Fibroblast of the aortic adventitia (primary cell): ENCODE measurements at places on chromosomes 5 and 9. TPM values are rescaled to one million over a fixed set of nuclear protein-coding genes. Genes with fewer than 3 reads are reported as not detected.

Gene CDC20B
- total RNA-seq = not detected in 2 replicates

Gene FOXD4L4
- total RNA-seq = 0.09 TPM in 1 of 2 replicates, not detected in the other

Gene LRRC19
- total RNA-seq = not detected in 2 replicates

Gene IFNA13
- not detected in 2 replicates for total RNA-seq

Gene CAPSL
- not detected in 2 replicates for total RNA-seq

Gene PPP2R2B
- total RNA-seq = 1.6 TPM in 1 of 2 replicates, not detected in the other

Gene IFNA2
- total RNA-seq = not detected in 2 replicates

Gene MYMK
- not detected in 2 replicates for total RNA-seq

Gene PCDHA13
- 0.08 TPM in 1 of 2 replicates, not detected in the other for total RNA-seq

Gene HK3
- total RNA-seq = not detected in 2 replicates

Gene CENPH
- total RNA-seq = 9.6 and 20.2 TPM in 2 replicates

Gene FYB1
- 0.08 and 0.54 TPM in 2 replicates for total RNA-seq

Gene CNTFR
- total RNA-seq = 1.3 TPM in 1 of 2 replicates, not detected in the other

Gene CTXN3
- total RNA-seq = not detected in 2 replicates

Gene PIP5K1B
- not detected in 2 replicates for total RNA-seq

Gene DRD1
- 0.18 TPM in 1 of 2 replicates, not detected in the other for total RNA-seq

GRCh38 chr5:100667161-100667630 lies 132.0 kb downstream of the FAM174A start:
- DNase-seq = peak; percentile 66

- no peak for DNase-seq
Observed at GRCh38 chr9:137077758-137078693, 709 bp downstream of the UAP1L1 start.

DNA sequence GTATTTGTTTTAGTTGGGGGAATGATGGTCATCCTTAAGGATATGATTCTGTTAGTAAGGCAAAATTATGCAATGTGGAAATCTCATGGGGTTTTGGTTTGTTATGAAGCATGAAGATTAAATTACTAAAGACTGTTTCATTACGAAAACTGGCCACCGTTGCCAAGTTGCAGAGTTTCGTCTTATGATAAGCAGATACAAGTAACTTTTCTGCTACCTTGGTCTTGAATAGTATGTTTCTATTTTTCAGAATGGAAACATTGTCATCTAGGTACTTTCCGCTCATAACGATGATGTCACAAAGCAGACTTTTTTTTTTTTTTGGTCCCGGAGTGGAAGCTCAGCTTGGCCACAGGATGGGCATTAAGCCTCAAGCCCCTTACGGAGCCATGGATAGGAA lies 4.2 kb downstream of the CCNI2 start:
- DNase-seq = peak; percentile 98

- peak; percentile 35 for DNase-seq
Observed at GRCh38 chr5:19770396-19770795, 217.6 kb downstream of the CDH18 start.

DNA sequence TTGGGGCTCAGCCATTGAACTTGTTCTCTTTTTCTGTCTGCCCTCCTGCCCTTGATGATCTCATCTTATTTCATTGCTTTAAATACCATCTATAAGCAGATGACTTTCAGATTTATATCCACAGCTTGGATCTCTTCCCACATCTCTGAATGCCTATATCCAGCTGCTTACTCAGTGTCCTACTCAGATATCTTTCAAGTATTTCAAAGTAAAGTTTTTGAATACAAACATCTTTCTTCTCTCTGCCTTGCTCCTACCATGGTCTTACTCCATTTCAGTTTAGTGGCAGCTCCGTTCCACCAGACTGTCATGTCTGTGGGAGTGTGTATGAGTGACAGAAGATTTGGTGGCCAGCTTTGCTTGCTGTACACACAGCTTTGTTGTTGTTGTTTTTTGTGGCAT lies 59.7 kb downstream of the ERBIN start:
- DNase-seq = peak; percentile 63

- no peak for DNase-seq
Observed at GRCh38 chr5:141356950-141357349, 2.1 kb downstream of the PCDHGA4 start.

GRCh38 chr5:124027441-124027840 lies 515.5 kb downstream of the CSNK1G3 start:
- DNase-seq = no peak

GRCh38 chr5:134524272-134524825 lies 1.1 kb upstream of the JADE2 start:
- DNase-seq = peak; percentile 79

DNA sequence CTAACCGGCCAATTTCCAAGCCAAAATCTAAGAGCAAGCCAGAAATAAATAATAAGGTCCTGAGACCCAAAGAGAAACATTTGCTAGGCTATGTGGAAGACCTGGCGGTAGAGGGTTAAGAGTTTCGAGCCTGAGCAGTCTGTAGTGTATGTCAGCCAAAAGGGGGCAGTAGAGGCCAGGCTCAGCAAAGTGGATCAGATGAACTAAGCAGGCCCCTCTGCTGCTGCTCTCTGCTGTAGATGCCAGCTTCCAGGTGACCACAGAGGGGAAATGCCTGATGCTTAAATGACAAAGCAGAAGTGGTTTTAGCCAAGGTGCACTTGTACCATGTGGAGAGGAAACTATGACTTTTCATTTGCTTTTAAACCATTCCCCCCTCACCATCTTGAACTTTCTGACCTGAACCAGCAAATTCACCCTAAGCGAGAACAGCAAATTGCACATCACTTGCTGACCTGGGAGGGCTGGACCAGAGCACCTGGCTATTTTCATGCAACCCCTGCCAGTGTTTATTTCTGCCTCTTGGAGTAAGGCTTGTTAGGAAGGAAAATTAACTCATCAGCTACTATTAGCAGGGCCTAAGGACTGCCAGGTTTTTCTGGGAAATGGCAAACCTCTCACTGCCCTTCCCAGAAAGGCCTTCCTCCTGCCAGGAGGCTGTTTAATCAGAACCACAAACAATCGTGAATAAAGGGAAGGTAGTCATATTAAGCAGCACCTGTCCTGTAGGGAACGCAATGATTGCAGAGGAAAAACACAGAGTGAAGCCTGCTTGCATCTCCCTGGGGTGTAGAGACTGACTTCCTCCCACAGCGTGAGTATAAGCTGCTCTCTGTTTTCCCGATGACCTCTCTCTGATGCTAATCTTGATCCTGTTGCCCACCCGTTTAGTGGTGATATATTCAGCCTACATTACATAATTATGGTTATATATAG lies 818.2 kb downstream of the TLR4 start:
- peak; percentile 61 for DNase-seq

GRCh38 chr9:135084881-135085760 lies 2.3 kb upstream of the OLFM1 start:
- DNase-seq = no peak

DNA sequence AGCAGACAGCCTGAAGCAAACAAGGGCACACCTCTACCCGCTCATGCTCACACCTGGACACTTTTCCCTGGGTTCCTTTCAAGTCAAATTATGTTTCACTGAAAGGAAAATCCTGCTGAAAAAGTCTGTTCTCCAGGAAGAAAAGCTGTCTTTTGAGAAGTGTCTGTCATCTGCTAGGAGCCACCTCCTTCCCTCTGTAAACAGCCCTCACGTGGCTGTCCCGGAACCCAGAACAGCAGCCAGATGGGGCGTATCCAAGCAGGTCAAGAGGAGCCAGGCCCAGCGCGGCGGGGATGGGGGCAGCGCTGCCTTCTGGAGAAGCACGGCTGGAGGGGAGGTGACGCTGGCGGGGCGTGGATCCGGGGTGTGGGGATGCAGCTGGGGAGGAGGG lies at the start of gene PNPLA7:
TSS of gene PNPLA7 (minus strand) at position 172 of the 391 bp plus-strand sequence. CDS start 205 bp downstream, outside the sequence.
- DNase-seq = peak; percentile 59

- DNase-seq = no peak
Observed at GRCh38 chr9:34663303-34663605, 797 bp upstream of the CCL27 start.

- no peak for DNase-seq
Observed at GRCh38 chr5:54678737-54679136, 161.2 kb downstream of the SNX18 start.

GRCh38 chr9:36286388-36286787 lies 28.1 kb upstream of the GNE start:
- DNase-seq = no peak

- DNase-seq = peak; percentile 98
Observed at GRCh38 chr5:120139039-120139438, 325.1 kb upstream of the PRR16 start.

GRCh38 chr5:140253985-140254384 lies 48.9 kb downstream of the PFDN1 start:
- peak; percentile 41 for DNase-seq

DNA sequence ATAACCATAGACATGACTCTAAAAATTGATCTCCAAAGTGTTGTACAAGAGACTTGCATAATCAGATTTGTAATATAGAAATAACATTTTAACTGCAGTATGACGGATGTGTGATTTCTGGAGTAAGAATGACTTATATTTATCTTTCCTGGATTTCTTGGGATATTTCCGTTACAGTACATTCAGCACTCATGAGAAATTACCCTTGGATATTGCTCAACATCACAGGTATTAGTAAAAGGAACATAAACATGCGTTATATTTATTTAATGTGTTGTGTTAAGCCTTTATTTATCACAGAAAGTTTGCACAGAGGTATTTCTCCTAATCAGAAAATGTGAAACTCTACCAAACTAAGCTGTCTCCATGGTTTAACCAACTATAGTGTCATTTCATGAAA lies 1823.9 kb upstream of the C9orf72 start:
- DNase-seq = no peak

- peak; percentile 26 for DNase-seq
Observed at GRCh38 chr9:97983589-97984187, 547 bp downstream of the ANP32B start.

DNA sequence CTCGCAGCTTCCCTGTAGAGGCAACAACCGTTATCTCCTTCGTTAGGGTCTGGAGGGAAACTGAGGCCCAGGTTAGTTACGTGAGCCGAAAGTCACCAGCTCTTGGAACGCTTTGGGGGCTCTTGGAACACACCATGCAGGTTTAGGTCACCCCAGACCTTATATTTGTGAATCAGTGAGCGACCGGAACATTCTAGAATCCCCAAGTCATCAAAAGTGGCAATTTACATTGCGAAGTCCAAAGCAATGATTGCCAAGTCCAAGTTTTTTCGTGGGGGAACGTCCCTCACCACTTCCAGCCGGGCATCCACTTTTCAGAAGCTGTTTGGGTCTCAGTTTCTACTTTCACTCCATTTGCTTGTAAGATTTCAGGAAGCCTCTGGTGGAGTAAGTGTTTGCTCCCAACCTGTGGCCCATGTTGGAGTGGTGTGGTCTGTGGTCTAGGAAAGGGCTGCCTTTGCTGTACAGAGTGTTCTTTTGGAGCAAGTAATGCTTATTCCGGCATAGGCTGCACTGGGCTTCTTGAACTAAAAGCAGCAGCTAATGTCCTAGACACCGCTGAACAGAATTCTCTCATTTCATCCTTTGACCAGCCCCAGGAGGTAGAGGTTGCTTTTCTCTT lies 32.8 kb upstream of the SPRY4 start:
- DNase-seq = peak; percentile 22

- no peak for DNase-seq
Observed at GRCh38 chr9:30301271-30301963, 2083.0 kb upstream of the ACO1 start.

- DNase-seq = no peak
Observed at GRCh38 chr5:128701301-128701700, 163.3 kb upstream of the FBN2 start.

- DNase-seq = no peak
Observed at GRCh38 chr9:6224393-6225154, 9.0 kb downstream of the IL33 start.

DNA sequence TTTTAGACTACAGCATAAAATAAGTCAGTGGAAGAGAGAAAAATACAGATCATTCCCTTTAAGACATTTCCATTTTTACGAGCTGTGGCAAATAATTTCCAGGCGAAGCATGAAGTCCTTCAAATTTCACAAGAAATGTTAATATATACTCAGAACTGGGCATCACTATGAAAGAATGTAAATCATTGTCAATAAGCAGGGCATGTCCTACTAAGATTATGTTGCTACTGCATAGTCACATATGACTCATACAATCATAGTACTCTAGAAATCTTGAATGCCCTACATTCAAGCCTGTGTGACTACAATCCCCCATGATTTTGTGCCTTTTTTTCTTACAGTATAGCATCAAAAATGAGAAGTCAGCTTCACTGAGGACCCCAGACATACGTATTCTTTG lies 485.2 kb upstream of the FTMT start:
- DNase-seq = peak; percentile 10

DNA sequence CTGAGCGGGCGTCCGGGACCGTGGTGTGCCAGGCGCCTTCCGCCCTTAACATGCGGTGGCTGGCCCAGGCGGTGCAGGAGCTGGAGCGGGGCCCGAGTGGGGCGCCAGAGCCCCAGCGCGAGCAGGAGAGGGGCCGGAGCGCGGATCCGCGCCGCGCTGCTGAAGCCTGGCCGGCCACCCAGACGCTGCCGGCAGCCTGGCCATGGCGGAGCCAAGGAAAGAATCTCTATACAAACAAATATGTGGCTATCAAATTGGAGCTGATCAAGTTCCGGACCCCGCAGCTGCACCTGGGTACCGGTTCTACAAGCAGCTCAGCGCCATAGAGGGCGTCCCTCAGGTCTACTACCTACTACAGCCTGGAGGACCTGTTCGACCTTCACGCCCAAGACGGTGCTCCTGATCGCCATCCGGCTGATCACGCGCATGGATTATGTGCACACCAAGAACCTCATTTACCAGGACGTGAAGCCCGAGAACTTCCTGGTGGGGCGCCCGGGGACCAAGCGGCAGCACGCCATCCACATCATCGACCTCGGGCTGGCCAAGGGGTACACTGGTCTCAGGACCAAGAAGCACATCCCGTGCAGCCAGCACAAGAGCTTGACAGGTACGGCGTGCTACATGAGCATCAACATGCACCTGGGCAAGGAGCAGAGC lies 55.8 kb downstream of the JAK2 start:
- no peak for DNase-seq

DNA sequence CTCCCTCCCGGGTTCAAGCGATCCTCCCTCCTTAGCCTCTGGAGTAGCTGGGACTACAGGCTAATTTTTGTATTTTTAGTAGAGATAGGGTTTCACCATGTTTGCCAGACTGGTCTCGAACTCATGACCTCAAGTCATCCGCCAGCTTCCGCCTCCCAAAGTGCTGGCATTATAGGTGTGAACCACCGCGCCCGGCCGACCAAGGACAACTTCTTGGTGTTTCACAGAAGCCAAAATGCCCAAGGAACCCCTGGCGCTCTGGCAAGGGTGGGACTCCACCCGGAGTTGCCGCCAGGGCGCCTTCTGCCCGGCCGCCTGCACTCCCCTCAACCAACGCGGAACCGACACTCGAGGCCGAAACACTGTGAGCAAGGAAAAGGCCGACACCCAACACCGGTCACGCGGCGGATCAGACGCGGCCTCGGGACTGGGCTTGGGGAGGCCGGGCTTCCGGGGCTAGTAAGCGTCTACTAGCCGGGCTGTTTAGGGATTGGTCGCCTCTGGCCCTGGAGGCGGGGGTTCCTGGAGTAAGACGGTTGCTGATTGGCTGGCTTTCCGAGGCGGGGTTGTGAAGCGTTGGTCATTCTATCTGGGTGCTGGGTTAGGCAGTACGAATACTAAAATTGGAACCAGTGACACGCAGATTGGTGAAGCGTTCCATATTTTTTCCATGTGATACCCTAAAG lies 7.7 kb upstream of the CFAP157 start:
- peak; percentile 98 for DNase-seq

DNA sequence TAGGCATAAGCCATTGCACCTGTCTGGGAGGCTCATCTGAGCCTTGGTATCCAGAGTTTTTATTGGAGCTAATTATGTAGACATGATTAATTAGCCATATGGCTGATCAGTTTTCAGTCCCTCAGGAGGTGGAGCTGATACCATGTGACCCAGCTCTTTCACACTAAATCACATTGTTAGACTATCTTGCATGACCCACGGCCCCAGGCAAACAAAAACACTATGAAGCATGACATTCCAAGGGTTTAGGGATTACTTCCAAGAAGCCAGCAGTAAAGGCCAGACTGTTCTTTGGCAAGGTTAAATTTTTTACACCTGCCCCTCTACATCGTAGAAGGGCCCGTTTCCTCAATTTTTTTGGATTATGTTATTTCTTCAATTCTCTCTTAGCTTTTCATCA lies 5.0 kb upstream of the C5orf24 start:
- no peak for DNase-seq
